ENCODE measurements at places on chromosomes 11 and 22.

GRCh38 chr11:16966930-16967671 lies 47.1 kb downstream of the PLEKHA7 start:
- DNase-seq: no peak

GRCh38 chr11:34602245-34602644 lies 18.6 kb upstream of the EHF start:
- DNase-seq: no peak

DNA sequence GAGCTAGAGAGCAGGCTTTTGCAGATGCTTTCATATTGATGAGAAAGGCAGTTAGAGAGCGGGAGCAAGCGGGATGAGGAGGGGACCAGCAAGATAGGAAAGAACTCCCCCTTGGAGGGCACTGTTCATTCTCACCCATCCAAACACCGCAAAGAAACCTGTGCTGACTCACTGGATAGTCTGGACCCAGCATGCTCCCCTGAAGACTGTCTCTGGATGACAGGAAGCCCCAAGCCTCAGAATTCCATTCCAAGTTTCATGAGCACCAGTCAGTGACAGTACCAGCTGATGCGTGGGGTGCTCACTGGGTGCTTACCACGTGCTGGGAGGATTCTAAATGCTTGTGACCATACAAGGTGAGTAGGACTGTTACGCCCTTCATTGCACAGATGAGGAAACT lies 34.2 kb downstream of the MICAL3 start:
- DNase-seq: no peak

DNA sequence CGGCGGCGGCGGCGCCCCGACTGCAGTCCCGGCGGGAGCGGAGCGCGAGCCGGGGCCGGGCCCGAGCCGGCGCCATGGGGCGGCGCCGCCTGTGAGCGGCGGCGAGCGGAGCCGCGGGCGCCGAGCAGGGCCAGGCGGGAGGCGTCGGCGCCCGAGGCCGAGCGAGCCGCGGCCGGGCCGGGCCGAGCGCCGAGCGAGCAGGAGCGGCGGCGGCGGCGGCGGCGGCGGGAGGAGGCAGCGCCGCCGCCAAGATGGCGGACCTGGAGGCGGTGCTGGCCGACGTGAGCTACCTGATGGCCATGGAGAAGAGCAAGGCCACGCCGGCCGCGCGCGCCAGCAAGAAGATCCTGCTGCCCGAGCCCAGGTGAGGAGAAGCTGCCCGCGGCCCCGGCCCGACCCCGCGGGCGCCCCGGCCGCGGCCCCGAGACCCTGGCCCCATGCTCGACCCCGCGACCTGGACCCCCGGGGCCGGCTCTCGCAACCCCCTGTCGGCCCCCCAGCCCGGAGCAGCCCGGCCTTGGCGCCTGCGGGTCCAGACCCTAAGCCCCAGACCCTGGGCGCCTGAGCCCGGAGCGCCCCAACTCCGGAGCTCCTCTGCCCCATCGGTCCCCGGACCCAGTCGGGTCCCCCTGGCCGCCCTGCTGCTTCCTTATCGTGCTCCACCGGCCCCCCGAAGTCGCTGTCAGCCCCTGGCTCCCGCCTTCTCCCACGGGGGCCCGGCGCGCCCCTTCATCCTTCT lies at the start of gene GRK2:
TSS of gene GRK2 (plus strand) at position 25 of the 739 bp plus-strand sequence. CDS start at position 252, 227 bp downstream.
- no peak for DNase-seq

- no peak for DNase-seq
These were observed 650 bp downstream of the GUCY1A2 start for GRCh38 chr11:107017433-107018218.

DNA sequence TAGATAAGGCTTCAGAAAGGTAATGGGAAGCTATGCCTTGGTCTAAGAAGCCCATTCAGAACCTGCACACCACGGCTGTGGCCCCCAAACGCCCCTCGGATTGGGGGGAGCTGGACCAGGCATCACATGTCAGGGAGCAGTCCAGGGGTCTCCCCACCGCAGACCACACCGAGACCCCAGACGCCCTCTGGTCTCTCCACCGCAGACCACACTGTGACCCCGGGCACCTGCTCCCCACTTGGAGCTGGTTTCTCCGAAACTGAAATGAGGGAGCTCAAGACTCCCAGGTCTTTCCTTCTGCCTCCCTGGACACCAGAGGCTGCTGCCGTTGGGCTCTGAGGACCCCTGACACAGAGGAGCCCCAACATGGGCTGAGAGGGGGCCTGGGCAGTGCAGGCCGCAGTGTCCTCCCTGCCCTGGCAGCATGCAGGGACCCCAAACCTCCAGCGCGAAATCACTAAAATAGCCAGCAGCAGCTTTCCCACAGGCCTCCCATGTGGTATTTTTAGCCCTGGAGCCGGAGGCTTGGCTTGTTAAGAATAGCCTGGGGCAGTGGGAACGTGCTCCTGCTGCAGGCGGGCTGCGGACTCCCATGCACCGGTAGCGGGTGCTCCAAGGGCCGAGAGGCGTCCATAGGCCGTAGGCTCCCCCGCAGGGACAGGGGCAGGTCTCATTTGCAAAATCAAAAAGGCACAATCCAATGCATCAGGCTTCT lies 7.7 kb downstream of the LINC01488 start:
- peak; percentile 72 for DNase-seq

- DNase-seq: no peak
These were observed 798 bp upstream of the OOSP3 start for GRCh38 chr11:59877784-59878183.

DNA sequence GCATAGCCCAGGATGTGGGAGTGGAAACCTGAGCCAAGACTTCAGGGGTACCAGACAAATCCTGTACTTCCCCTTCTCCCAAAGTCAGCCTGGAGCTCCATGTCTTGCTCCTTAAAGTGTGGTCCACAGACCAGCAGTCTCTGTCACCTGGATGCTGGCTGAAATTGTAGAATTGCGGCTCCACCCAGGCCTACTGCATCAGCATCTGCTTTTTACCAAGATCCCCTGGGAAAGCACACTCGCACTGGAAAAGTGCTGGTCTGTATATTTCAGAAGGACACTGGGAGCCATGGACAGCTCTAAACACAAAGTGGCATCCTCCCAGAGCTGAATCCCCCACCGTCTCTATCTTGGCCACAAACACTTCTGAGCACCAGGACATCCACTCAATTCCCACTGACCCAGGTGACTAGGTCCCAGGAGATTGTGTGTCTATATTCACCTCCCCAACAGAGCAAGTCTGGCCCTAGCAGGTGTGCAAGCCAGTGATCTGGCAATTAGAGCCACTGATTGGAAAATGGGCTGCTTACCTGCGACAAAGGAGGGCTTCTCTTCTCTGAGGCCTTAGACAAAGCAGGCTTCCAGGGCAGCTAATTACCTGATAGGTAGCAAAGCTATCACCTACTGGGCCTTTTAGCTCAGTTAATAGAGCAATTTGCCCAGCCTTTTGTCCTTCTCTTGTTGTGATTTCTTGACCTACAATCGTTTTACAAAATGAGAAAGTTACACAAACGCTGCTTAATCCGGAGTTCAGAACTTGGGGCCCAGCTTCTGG lies 443.3 kb downstream of the MN1 start:
- DNase-seq: no peak

DNA sequence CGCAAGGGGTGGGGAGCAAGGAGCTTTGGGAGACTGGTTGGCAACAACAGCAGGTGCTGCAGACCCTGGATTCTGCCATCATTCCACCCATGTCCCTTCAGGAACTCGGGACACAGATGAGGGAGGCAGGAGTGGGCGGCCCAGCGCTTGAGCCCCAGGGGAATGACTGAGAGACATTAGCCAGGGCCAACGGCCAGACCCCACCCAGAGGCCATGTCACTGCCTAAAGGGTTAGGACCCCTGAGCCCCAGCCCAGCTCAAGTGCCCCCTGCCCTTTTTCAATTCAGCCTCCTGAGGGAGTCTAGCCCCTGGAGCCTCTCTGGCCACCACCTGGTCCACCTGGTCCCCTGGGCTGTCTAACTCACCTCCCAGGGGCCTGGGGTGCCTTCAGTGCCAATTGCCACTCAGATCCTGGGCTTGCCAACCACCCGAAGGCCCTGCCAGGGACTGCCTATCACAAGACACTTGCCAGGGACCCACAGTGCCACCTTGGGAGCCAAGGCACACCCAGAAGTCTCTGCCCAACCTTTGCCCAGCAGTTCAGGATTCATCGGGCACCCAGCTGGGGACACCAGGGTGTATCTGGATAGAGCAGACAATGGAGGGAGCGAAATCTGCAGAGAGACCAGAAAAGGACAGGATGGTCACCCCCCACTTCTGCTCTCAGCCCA lies 16.6 kb downstream of the MFNG start:
- no peak for DNase-seq

DNA sequence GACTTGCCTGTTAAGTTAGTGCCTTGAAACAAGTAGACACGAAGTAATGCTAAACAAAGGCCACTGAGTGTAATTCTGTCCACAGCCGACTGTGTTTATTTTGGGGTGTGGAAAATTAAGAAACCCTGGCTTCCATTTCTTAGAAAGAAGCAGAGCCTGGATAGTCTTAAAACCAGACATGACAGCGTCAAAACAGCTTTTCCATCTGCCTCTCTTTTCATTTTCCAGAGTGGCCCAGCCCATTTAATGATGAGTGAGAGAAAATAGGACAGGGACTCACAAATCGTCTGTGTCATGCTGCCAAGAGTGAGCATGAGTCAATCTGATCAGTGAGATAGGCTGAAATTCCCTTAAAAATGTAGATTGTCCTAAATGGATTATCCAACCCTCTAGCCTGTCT lies 485.9 kb downstream of the JRKL start:
- no peak for DNase-seq

- DNase-seq: no peak
These were observed 102.6 kb downstream of the CSNK2A3 start for GRCh38 chr11:11250470-11250869.

- no peak for DNase-seq
These were observed 544.9 kb downstream of the TBC1D22A start for GRCh38 chr22:47307326-47307725.

GRCh38 chr11:131463162-131463561 lies 92.7 kb downstream of the NTM start:
- no peak for DNase-seq

DNA sequence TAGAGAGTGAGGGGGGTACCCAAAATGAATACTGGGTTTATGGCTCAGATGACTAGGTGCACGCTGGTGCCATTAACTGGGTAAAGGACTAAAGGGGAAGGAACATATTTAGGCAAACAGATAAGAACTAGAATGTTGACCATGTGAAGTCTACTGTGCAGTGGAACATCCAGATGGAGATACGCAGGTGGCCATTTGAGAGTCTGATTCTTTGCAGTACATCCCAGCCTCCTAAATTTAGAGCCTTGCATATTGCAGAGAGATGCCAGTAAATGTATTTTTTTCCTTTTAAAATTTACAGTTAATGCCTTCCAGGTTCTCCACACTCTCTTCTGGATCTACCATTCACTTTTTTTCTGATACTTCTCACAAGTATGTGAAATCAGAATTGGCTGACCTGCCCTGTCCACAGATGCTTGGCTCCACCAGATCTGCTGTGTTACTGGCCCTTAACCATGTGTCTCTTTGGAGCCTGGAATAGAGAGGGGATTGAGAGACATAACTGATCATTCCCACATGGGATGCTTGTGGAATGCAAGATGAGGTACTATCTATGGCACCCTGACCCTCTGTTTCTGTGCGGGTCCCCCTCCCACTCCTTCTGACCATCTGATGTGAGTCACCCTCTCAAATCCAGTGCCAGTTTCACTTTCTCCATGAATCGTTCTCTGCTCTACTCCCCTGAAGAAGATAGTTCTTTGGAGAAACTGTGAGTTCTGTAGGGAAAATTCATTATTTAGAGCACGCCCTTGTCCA lies 77.0 kb upstream of the NCAM1 start:
- DNase-seq: no peak

GRCh38 chr11:111944651-111945051 lies 7.5 kb downstream of the DIXDC1 start:
- no peak for DNase-seq

- DNase-seq: no peak
These were observed 37.7 kb upstream of the FDX1 start for GRCh38 chr11:110392056-110392455.

GRCh38 chr11:133202816-133203215 lies 329.5 kb downstream of the OPCML start:
- DNase-seq: no peak

- DNase-seq: no peak
These were observed 733 bp downstream of the MEI1 start for GRCh38 chr22:41700108-41700364.

GRCh38 chr11:84950569-84951270 lies 676.4 kb downstream of the DLG2 start:
- DNase-seq: no peak

DNA sequence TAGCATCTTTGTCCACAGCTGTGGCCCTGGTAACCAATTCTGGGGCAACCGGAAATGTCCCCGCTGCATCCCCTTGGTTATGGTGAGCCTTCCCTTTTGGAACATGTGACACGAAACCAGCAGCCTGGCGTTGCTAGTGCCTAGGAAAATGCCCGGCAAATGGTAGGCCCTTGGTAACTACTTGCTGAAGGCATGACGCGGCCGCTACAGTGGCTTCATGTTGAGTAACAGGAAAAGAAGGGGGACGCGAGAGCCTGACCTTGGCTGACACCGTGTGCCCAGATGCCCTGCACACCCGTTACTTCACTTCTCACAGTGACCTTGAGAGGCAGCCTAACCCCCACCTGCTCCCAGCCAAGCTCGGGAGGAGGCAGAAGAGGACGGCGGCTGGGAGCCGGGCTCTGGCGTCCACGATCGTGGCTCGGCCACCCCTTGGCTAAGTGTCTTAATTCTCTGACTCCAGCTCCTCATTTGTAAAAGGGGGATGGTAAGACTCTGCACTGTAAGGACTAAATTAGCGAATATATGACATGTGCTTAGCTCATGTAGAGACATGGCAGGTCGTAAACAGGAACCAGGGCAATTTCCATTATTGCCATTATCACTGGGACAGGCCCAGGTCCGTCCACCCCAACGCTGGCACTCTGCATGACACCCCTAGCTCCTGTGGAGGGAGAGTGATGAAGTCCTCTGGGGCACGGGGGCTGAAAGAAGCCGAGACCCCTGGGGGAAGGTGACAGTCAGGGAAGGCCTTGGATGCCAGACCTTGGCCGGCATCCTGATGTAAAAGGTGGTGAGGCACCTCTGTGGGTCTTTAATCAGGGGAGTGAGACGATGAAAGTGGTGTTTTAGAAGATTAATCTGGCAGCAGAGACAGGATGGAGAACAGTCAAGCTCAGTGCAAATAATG lies 18.9 kb downstream of the IFT27 start:
- DNase-seq: no peak

GRCh38 chr11:108857382-108857781 lies 192.5 kb downstream of the DDX10 start:
- no peak for DNase-seq
